ENCODE measurements at places on chromosomes 11 and 22.

DNA sequence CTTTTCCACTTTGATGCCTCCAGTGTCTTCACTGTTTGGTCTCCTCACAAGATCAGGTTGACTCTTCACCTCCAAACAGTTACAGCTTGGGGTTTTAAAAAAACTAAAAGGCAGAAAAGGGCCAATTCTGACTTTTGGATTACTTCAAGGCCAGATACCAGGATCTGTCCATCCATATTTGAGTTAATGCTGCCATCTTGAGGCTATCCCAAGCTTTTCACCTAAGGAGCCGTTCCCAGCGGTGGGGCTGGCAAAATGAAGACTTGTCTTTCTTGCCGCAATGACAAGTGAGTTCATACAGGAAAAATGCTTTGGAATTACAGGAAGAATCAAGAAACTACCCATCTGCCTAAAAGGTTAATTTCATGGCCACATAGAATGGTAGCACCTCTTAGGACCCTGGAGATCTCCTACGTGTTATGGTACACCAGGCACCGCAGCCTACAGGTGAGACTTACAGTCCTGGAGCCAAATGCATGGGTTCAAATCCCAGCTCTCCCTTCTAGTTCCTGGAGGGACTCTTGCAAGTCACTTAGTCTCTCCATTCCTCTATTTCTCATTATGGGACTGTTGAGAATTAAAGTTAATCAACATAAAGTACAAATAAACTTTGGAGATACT lies 6.0 kb upstream of the OR5B21 start:
- DNase-seq: peak; percentile 50

DNA sequence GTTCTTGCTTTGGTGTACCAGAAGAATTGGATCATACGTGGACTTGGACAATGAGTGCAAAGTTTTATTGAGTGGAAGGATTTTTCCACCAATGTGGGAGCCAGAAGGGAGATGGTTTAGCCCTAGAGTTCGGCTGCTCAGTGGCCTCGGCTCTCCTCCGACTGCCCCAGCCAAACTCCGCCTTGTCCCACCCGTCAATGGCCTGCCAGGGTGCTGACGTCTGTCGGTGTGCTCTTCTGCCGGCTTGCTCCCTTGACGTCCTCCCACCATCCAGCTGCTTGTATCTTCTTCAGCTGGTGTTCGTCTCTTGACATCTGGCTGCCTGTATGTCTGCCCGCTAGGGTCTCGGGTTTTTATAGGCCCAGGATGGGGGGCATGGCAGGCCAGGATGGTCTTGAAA lies 154.8 kb downstream of the APOL5 start:
- no peak for DNase-seq

GRCh38 chr11:3916962-3917361 lies 61.5 kb downstream of the STIM1 start:
- no peak for DNase-seq

DNA sequence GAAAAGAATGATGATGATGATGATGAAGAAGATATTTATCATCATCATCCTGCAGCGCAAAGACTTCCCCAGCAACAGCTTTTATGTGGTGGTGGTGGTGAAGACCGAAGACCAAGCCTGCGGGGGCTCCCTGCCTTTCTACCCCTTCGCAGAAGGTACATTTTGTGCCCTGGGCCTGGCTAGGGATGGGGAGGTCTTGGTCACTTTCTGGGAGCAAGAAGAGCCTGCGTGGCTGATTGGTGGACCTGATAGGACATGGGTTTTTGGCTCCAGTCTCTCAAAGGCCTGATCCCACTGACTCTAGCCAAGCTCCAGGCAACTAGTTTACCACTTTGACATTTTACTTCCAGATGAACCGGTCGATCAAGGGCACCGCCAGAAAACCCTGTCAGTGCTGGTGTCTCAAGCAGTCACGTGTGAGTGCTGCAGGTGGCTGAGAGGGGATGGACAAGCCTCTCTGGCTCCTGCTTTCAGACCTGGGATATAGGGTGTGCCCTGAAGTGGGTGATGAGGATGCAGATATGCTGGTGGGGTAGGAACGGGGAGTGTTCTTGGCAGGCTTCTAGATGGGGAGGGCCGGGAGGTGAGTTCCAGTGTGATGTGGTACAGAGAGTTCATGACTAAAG lies 5.3 kb downstream of the SIDT2 start:
- DNase-seq: no peak

DNA sequence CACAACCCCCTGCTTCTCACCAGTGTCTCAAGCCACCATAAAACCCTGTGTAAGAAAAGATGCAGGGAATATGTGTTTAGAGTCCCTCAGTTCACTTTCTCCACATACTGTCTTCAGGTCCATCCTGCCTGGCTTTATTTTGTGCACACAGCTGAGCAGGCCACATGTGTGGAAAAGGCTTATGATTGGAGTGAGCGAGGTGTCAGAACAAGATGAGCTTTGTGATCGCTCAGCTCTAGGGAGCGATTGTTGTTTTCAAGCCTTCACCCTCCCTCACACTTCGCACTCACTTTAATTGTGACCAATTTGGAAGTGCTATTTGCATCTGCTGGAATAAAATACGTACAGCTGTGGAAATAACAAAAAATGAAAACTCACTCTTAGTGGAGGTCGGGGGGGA lies 931.1 kb upstream of the TENM4 start:
- DNase-seq: no peak

GRCh38 chr11:83540112-83540675 lies 254.0 kb upstream of the CCDC90B start:
- no peak for DNase-seq

GRCh38 chr22:29344137-29344536 lies 28.6 kb upstream of the RASL10A start:
- DNase-seq: no peak

GRCh38 chr22:23504516-23504915 lies 75.6 kb downstream of the IGLL1 start:
- DNase-seq: no peak
